ENCODE measurements at places on chromosomes 11 and 22.
A peak's percentile ranks its signal among the peaks of the same experiment; 100 is the strongest.

- H3K27ac ChIP-seq, result no peak overlapping the region
- no peak for DNase-seq
- no peaks in the 10 kb centered on the region for H3K36me3 ChIP-seq
- peaks cover 21% of the 10 kb centered on the region for H3K27me3 ChIP-seq
- H3K4me1 ChIP-seq, result no peaks in the 10 kb centered on the region
These were observed 59.3 kb upstream of the TTC12 start for GRCh38 chr11:113255096-113255495.

DNA sequence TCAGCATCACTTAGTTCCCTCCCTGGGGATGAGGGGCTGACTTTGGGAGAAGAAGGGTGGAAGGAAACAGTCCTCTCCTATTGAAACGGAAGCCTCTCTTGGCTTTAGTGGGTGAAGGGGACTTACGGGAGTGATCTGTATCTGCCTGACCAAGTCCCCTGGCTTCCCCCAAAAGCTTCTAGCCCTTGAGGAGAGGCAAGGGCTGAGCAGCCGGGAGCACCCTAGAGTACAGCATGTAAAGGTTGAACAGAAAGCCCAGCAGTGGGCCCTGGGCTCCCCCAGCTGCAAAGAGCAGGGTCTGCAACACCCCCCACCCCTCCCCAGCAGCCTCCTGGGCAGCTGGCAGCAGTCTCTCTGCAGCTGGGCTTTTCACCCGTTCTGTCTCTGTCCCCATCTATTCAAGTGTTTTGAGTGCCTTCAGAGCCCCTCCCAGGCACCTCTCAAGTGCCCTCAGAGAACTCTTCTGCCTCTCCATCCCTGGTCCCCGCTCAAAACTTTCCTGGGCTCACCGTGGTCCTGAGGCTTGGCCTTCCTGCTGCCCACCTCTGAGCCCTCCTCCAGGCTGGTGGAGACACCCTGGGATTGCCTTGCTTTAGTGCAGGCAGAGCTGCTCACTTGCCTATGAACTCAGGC lies 2.7 kb downstream of the CAPN5 start:
- H3K4me3 ChIP-seq, result no peak overlapping the region
- no peaks in the 10 kb centered on the region for H3K36me3 ChIP-seq
- no peaks in the 10 kb centered on the region for H3K27me3 ChIP-seq
- H3K4me1 ChIP-seq, result peaks cover 35% of the 10 kb centered on the region
- no peak overlapping the region for H3K27ac ChIP-seq

GRCh38 chr11:65526744-65527143 lies 1.9 kb downstream of the SCYL1 start:
- no peak overlapping the region for H3K27ac ChIP-seq
- H3K27me3 ChIP-seq, result no peaks in the 10 kb centered on the region
- H3K4me1 ChIP-seq, result peaks cover 14% of the 10 kb centered on the region

DNA sequence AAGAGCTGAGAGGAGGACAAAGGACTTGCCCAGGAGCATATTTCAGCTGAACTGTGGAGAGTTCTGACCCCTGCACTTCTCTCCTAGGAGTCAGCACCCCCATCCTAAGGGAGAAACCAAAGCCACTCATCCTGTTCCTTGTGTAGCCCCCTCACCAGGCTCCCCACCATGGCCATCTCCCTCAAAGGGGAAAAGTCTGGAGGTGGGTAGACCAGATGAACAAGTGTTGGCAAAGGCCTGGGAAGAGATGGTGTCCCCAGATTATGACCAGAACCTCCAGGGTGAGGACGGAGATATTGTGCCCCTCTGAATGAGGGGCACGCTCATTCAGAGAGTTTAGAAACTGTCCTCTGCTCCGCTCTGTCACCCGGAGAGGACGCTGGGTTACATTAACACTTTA lies 880.0 kb downstream of the BRD1 start:
- no peak for DNase-seq
- H3K4me1 ChIP-seq, result no peaks in the 10 kb centered on the region
- H3K27me3 ChIP-seq, result no peaks in the 10 kb centered on the region
- no peak overlapping the region for H3K27ac ChIP-seq
- H3K4me3 ChIP-seq, result no peak overlapping the region
- H3K36me3 ChIP-seq, result no peaks in the 10 kb centered on the region

DNA sequence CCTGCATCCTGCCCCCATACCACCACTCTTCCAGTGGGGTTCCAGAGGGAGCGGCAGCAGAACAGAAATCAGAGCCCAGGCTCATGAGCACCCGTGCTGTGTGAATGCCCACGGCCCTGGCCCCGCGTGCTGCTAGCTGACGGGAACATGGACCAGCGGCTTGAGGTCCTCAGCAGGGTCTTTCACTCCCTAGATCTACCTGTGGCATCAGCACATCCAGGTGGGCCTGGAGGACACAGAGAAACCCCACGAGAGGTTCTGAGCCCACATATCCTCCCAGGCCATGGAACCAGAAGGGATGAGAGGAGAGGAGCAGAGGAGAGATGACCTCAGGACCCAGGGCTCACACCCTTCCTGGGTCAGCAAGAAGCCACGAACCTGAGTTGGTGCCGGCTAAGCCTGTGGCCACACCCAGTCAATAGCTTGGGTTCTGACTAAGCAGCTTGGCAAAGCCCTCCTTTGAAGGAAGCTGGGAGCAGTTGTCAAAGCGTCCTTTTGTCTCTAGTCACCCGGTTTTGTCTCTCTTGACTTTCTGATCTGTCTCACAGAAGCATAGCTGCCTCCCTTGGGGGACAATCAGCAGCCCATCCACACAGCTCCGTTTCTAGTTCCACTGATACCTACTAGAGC lies 89.3 kb upstream of the LMO1 start:
- peaks cover 11% of the 10 kb centered on the region for H3K27me3 ChIP-seq
- no peak overlapping the region for H3K4me3 ChIP-seq
- peaks cover 11% of the 10 kb centered on the region for H3K4me1 ChIP-seq
- H3K27ac ChIP-seq, result no peak overlapping the region
- no peaks in the 10 kb centered on the region for H3K36me3 ChIP-seq
- DNase-seq, result no peak

DNA sequence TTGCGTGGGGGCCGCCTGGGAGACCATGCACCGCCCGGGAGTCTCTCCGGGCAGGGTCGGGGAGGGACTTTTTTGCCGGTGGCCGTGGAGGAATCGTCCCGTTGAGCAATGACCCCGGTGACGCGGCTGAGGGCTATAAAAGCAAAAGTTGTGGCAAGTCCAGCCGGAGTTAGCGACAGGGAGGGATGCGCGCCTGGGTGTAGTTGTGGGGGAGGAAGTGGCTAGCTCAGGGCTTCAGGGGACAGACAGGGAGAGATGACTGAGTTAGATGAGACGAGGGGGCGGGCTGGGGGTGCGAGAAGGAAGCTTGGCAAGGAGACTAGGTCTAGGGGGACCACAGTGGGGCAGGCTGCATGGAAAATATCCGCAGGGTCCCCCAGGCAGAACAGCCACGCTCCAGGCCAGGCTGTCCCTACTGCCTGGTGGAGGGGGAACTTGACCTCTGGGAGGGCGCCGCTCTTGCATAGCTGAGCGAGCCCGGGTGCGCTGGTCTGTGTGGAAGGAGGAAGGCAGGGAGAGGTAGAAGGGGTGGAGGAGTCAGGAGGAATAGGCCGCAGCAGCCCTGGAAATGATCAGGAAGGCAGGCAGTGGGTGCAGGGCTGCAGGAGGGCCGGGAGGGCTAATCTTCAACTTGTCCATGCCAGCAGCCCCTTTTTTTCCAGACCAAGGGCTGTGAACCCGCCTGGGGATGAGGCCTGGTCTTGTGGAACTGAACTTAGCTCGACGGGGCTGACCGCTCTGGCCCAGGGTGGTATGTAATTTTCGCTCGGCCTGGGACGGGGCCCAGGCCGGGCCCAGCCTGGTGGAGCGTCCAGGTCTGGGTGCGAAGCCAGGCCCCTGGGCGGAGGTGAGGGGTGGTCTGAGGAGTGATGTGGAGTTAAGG lies at the start of gene NEAT1:
TSS of gene NEAT1 (plus strand) at position 166 of the 883 bp plus-strand sequence.
- DNase-seq, result peak; percentile 84
- H3K4me3 ChIP-seq, result peak within 1 kb of the TSS; percentile 95
- H3K27ac ChIP-seq, result peak within 1 kb of the TSS; percentile 100
- no peaks in the 10 kb centered on the region for H3K27me3 ChIP-seq

DNA sequence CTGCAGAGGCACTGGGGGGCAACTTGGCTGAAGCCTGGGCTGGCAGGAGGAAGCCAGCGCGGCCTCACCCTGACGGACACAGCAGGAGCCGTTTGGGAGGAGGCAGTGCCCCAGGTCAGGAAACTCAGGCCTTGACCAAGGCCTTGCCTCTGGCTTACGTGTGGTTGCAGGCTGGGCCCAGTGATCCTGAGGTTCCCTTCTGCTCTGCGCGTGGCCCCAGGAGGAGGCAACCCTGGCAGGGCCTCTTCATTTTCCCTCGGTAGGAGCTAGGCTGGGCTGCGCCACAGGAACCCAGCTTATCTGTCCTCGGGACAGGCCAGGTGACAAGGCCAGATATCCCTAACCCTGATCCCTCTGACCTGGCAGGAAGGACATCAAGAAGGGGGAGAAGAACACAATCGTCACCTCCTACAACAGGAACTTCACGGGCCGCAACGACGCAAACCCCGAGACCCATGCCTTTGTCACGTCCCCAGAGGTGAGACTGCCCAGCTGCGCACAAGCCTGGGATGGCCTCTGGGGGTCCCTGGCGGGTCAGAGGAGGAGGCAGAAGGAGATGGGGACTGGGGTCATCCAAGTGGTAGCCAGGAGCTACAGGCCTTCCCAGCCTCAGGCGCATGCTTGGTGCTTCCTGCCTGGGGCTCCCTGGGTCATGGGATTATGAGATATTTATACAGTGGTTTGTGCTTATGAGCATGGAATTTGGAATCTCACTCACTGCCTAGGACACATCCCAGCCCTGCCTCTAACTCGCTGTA lies 20.6 kb downstream of the POLR3H start:
- H3K27ac ChIP-seq, result peak overlapping the region; percentile 58
- DNase-seq, result peak; percentile 46
- H3K4me3 ChIP-seq, result no peak overlapping the region
- no peaks in the 10 kb centered on the region for H3K27me3 ChIP-seq

- peak overlapping the region; percentile 55 for H3K27ac ChIP-seq
- no peak overlapping the region for H3K4me3 ChIP-seq
- H3K4me1 ChIP-seq, result peaks cover 29% of the 10 kb centered on the region
- no peak for DNase-seq
These were observed 252.9 kb downstream of the ETS1 start for GRCh38 chr11:128334311-128335044.

DNA sequence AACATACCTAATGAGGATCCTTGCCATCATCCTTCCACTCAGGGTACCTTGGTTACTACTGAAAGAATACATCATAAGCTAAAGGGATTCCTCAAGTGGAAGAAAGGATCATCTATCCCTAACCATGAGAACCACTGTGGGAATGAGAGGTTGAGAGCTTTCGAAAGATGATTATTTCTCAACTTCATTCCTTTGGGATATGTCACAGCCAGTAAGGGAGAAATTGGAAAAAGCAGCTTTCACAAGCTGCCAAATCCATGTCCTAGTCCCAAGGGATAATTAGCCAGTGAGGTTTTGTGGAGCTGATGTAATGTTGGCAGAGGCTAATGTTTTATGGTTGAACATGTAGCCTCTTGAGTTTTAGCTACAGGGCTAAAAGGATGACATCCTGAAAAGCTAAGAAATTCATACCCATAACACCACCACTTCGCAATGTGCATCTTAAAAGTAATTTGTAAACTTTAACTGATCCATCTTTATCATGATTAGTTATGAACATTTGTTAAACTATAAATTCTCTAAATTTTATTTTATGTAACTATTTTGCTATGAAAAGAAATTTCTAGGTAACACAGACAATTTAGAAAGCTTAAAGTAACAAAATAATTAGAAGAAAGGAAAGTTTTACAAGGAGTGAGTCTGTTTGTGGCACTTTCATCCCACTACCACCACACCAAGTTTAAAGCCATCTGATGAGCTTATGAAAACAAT lies 123.9 kb downstream of the MRTFA start:
- H3K36me3 ChIP-seq, result peaks cover 3% of the 10 kb centered on the region
- peaks cover 52% of the 10 kb centered on the region for H3K4me1 ChIP-seq
- no peak overlapping the region for H3K4me3 ChIP-seq
- no peaks in the 10 kb centered on the region for H3K27me3 ChIP-seq
- peak; percentile 99 for DNase-seq

- no peaks in the 10 kb centered on the region for H3K27me3 ChIP-seq
- H3K4me3 ChIP-seq, result no peak overlapping the region
- H3K36me3 ChIP-seq, result no peaks in the 10 kb centered on the region
- H3K27ac ChIP-seq, result no peak overlapping the region
- DNase-seq, result no peak
- H3K4me1 ChIP-seq, result no peaks in the 10 kb centered on the region
These were observed 2.0 kb downstream of the OR8D4 start for GRCh38 chr11:123903932-123904331.

DNA sequence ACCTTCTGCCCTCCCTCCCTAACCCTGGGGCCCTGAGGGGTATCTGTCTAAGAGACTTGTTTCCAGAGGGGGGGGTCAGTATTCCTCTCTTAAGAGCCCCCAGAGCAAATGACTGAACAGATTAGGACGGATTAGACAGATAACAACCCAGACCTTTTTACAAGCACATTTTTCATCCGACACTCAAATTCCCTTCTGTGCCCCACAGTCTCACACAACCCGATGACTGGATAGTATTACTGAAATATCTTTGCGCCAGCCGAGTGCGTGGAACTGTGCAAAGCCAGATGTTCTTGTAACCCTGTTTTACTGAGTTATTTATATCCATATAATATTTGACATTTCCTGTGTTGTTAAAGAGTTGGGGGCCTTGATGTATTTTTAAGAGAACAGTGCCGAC lies 30.9 kb upstream of the FLI1 start:
- H3K36me3 ChIP-seq, result no peaks in the 10 kb centered on the region
- H3K27ac ChIP-seq, result no peak overlapping the region
- no peak overlapping the region for H3K4me3 ChIP-seq
- peaks cover 2% of the 10 kb centered on the region for H3K27me3 ChIP-seq

DNA sequence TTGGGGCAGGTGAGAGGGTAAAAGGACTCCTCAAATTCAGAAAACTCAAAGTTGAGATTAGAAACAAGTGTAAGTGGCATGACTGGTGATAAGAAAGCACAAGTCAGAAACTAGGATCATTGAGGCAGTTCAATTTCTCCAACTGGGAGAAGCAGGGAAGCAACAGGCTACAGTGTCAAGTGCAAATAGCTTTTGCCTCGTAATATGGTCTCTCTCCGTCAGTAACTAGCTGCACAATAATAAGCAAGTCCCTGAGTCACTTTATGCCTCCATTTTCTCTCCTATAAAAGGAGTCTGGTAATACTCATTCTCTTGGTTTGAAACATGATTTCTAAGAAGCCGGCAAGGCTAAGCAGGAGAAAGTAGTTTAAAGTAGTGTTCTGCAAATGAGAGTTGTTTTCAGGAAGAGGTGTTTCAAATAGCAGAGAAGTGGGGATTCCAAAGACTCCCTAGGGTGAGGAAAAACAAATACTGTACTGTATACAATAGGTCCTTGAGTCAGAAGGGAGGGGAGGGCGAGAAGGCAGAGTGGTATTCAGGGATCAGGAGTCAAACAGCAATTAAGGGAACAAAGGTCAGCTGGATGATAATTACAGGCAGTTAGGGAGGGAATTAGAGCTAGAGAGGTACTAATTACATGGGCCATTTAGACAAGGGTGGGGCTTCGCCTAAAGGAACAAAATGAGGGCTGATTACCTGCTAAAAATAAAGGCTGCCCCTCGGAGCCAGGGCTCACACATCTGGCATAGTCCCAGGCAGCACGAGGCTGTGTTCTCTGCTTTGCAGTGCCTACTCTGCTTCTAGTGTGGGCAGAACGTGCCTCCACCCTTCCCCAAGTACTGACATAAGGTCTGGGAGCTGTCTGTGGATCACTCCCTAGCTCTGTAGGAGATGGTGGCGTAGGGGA lies 96.0 kb upstream of the BDNF start:
- no peaks in the 10 kb centered on the region for H3K4me1 ChIP-seq
- no peaks in the 10 kb centered on the region for H3K36me3 ChIP-seq
- no peak overlapping the region for H3K27ac ChIP-seq
- no peaks in the 10 kb centered on the region for H3K27me3 ChIP-seq

- no peak overlapping the region for H3K27ac ChIP-seq
- H3K4me1 ChIP-seq, result no peaks in the 10 kb centered on the region
- no peak for DNase-seq
- no peak overlapping the region for H3K4me3 ChIP-seq
These were observed 138.5 kb downstream of the NXPE2 start for GRCh38 chr11:114816791-114817190.
